Fibroblast of mammary gland (primary cell): ENCODE measurements at places on chromosomes 2 and 18.

DNA sequence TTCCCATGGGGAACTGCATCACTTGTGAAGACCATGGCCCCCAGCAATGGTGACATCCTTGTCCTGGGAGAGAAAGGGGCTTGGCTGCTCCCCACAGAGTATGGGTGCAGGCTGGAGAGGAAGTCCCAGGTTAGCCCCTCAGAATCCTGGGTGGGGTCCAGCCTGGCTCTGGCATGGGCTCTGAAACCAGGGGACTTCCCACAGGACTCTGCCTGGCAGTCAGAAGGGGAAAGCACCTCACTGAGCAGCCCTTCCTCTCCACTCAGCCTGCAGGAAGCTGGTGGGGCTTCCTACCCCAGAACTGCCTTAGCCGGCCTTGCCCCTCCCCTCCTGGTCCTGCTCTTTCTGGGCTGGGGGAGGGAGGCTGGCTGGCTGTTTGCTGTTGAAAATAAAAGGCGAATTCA is 3.7 kb downstream of the NEURL3 start:
- DNase-seq, result no peak

DNA sequence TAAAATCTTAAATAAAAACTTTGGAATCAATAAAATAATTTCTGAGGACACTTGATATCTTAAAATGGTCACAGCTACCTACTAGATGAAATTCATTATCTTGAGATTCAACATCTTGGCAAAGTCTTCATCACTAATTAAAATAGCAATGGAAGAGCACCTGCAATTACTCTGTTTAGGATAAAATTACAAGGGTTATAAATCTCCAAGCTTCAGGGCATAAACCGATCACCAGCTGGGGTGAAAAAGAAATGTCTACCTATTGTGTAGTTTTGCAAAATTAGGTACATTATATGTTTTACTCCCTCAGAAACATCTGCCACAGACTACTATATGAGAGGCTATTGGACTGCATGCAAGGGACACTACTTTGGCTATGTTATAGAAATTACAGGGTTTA is 327.1 kb downstream of the CCDC178 start:
- no peak for DNase-seq

DNA sequence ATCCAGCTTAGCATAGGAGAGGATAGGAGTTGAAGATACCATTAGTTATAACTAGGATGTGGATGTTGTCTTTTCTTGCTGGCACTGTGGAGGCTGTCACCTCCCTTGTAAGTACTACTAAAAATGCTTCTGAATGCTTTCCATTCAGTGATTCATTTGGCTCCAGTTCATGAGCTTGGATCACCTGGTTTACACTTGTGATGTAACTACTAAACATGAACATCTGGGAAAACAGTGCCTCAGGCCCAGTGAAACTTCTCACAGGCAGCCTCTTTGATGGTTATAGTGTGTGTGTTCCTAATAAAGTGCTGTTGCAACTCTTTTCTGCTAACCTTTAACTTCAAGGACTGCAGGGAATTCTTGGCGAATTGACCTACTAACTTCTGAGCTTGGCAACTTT is 13.0 kb upstream of the SLC9A2 start:
- DNase-seq, result peak; percentile 73

DNA sequence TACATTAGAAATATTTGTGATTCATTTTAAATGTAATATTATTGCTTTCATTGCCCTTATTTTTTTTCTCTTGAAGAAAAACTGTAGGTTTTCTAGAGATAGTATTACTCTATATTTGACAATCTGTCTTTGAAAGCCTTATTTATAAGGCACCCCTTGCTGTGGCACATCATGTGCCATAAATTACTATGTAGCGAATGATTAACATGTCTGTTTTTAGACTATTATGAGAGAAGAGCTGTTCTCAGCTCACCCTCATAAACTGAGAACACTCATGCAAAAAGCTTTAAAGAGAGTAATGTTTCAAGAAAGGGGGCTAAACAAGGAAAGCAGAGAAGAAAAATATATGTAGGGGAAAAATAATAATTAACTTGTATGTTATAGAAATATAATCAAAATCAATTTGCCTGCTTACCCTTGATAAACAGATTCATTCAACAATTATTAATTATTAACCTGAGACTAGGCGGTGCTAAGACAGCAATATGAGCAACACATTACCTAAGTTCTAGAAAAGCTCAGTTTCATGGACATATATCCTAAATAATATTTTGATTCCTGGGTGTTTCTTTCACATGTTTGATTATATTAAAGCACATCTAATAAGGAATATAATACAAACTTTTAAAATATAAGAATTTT is 69.0 kb downstream of the RAB3GAP1 start:
- DNase-seq, result no peak

GRCh38 chr18:56152551-56153310 is 485.7 kb downstream of the TXNL1 start:
- no peak for DNase-seq

GRCh38 chr18:72742002-72742401 is 125.8 kb downstream of the NETO1 start:
- DNase-seq, result no peak

GRCh38 chr2:102662833-102663232 is 43.5 kb downstream of the SLC9A2 start:
- no peak for DNase-seq

DNA sequence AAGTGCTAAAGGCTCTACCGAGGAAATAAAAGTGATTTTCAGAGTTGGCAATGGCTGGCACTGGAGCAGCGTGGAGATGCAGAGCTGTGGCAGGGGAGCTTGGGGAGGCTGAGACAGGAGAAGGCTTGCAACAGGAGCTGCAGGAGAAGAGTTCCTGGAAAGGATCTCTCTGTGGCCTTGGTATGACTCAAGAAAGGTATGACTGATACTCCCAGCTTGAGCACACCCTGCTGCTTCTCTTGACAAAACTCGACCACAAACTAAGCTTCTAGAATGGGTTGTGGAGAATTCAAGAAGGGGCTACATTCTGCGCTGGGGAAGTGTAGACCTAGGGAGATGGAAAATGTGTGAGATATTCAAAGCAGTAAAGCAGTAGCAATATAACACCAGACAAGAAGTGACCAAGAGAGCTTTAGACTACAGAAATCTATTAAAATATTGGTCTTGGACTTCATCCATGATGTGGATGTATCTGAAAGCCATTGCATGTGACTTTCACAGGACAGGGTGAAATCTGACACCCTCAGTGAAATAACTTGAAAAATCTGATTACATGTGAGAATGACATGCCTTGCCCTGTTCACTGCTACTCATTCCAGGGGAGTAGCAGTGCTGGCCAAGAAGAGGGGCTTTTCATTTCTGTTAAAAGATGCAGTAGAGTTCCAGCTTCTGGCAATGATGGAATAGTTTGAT is 41.5 kb downstream of the SUCLG1 start:
- peak; percentile 18 for DNase-seq

GRCh38 chr2:128646091-128646490 is 327.4 kb upstream of the HS6ST1 start:
- no peak for DNase-seq

- no peak for DNase-seq
These were observed 63.0 kb downstream of the WDR75 start for GRCh38 chr2:189504238-189504637.

DNA sequence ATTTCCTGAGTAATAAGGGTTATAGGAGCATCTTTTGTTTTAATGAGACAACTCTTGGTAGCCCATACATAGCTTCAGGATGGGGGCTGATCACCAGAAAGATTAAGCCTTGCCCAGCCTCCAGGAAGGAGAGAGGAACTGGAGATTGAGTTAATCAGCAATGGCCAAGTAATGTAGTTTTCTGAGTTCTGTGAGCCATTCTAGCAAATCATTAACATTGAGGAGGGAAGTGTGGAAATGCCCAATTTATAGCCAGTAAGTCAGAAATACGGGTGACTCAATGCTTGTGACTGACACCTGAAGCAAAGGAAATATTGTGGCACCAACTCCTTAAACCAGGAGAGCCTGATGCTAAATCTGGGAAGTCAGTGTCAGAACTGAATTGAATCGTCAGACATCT is 205.1 kb upstream of the SRD5A2 start:
- DNase-seq, result no peak

GRCh38 chr2:158659483-158659882 is 135.6 kb upstream of the DAPL1 start:
- DNase-seq, result peak; percentile 2
